ENCODE measurements at places on chromosomes 2 and 18.

- DNase-seq: no peak
These were observed 2059.4 kb upstream of the CELF4 start for GRCh38 chr18:39624961-39625360.

DNA sequence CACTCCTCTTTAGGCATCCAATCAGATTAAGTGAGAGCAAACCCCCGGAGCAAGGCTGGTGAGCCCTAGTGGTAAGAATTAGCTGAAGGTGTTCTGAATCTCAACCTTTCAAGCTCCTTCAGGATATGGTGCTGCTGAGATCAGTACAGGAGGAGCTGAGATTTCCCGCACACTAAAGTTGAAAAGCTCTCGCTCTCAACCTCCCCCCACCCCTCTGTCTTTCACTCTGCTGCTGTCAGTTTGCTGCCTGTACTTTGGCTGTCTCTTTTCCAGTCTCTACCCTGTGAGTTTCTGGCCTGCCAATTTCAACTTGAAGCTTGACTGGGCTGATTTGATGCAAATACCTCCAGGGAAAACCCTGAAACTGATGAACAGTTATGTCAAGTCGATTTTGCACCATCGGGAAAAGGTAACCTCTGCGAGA, 15.7 kb downstream of the ZEB2 start:
- no peak for DNase-seq

- no peak for DNase-seq
These were observed 79.0 kb downstream of the PTGR3 start for GRCh38 chr18:75129717-75130477.

DNA sequence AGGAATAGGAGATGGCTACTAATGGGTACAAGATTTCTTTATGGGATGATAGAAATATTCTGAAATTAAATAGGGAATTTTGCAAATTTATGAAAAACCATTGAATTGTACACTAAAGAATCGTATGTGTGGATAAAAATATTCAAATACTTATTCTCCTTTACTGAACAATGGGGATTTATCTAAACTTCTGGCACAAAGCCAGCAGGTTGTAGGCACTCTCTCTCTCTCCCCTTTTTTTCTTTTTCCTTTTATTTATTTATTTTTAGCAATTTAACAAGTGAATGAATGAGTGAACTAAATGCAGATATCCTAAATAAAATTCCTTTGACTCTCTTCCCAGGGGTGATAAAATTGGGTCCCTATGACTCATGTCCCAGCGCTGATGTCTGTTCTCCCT, 21.9 kb upstream of the SCYGR2 start:
- DNase-seq: no peak

GRCh38 chr2:28687171-28687570, 64.5 kb upstream of the PPP1CB start:
- no peak for DNase-seq
